Panc1 (cell line): ENCODE measurements at places on chromosomes 1 and 21.

DNA sequence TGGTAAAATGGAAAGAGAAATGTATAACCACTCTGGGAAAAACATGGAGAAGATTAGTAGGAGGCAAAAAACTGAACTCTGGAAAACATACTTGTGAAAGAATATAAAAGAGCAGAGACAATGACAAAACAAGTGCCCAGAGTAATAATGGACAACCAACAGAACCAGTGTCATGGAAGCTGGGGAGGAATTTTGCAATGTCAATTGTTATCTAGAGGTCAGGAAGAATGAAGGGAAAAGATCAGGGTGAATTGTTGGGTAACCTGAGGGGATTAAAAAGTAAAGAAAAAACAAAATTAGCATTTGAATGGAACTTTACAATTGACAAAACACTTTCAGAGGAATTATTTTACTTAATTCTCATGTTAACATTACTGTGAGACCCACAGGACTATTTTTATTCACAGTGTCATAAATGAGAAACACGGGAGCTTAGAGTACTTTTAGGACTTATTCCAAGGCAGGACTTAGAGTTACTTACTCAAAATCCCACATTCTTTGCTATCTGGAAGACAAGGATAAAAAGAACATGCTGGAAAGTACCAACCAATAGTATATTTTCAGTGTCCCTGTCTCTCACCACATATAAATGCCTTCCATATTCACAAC lies 19.5 kb downstream of the JAM2 start:
- no peak for DNase-seq

DNA sequence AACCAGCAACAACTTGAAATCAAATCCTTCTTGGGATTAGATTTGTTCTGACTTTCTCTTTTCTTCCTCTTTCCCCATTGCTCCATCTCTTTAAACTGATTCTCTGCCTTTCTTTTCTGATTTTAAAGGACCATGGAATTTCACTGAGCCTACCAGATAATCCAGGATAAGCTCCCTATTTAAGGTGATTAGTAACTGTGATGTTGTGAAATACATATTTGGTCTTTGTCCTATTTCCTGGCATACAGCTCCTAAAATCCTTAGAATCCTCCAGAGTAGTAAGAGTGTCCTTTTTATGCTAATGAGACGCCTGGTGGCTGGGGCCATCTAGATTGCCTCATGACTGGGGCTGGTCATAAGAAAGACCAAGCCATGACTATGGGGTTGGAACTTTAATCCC lies 236.9 kb downstream of the USP25 start:
- no peak for DNase-seq

DNA sequence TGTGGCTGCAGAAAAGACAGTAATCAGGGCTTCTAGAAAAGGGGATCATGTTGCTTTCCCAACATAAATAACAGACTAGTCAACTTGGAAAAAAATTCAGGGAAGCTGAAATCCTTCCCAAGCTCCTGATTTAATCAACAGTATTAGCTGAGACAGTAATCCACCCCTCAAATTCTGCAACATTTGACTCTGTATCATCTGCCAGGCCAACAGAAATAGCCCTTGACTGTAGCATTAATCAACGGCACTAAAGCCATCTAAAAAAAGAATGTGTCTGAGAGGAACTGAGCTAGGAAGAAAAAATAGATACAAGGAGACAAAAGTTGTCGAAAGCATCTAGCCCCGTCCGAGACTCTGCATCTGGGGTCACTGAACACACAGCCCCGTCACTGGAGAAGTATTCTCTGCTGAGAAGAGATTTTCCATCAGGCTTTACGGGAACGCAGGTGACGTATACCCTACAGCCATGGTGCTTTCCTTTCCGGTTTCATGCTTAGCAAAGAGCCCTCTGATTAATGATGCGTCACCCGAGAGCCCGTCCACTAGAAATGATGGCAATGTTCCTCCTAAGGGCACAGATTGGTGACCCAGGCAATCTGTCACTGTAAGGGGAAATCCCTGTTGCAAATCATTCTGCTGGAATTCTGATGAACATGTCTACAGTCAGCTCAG lies 42.1 kb upstream of the TP53BP2 start:
- DNase-seq: peak; percentile 97

GRCh38 chr1:160758521-160758920 lies 19.5 kb downstream of the SLAMF7 start:
- DNase-seq: no peak
